ENCODE measurements at places on chromosomes 6 and 20. TPM values are rescaled to one million over a fixed set of nuclear protein-coding genes. Genes with fewer than 3 reads are reported as not detected.

The CRISP2 gene
- not detected for total RNA-seq

The CDH26 gene
- 0.32 TPM for total RNA-seq

The UBD gene
- total RNA-seq: not detected

The MYCT1 gene
- total RNA-seq: 2.7 TPM

The C6orf141 gene
- not detected for total RNA-seq

The ANGPT4 gene
- total RNA-seq: not detected

The PRR18 gene
- total RNA-seq: not detected

The MUC22 gene
- not detected for total RNA-seq

The PRSS35 gene
- total RNA-seq: 0.65 TPM

The SLC44A4 gene
- not detected for total RNA-seq

The HLA-DOA gene
- not detected for total RNA-seq

The OXT gene
- total RNA-seq: not detected

The RNF182 gene
- total RNA-seq: not detected

The GJA10 gene
- total RNA-seq: not detected
